Uterus (tissue), 4 donors: ENCODE measurements at places on chromosomes 4 and X. TPM values are rescaled to one million over a fixed set of nuclear protein-coding genes. Genes with fewer than 3 reads are reported as not detected.

- no peak for DNase-seq
Observed at GRCh38 chr4:159542296-159542695, 439.4 kb downstream of the RAPGEF2 start.

DNA sequence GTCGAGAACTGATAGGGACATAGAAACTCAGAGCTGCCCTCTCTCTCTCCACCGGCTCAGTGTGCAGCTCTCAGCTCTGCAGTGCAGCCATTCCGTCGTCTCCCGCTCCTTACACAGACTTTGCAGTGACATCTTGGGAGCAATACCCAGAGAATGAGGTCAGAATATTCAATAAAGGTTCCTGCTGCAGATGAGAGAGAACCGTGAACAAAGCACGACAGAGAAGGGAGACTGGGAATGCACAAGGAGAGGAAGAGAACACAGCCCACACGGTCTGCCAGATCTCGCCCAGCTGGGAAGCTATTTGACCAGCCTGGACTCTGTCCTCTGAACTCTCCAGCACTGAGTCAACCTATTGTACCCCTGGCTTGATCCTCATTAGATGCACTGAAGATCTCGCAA lies 118.0 kb upstream of the PPARGC1A start:
- no peak for DNase-seq

DNA sequence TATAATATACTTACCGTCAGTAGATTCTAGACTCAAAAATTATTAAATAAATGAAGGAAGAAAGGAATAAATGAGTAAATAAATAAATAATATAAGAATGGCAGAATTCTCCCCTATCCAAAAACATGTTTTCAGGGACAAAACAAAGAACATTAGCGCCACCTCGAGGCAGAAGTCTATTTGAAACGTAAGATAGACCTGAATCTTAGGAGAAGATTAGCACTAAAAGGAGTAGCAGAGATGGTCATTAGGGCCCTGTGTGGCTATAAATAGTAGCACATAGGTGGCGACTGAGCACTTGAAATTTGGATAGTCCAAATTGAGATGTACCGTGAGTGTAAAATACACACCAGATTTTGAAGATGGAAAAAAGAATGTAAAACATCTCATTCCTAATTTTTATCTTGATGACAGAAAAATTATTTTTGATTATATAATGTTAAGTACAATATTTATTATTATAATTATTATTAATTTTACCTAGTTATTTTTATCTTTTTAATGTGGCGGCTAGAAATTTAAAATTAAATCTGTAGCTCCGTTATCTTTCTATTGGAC lies 24.3 kb upstream of the SRD5A3 start:
- DNase-seq = peak; percentile 74

DNA sequence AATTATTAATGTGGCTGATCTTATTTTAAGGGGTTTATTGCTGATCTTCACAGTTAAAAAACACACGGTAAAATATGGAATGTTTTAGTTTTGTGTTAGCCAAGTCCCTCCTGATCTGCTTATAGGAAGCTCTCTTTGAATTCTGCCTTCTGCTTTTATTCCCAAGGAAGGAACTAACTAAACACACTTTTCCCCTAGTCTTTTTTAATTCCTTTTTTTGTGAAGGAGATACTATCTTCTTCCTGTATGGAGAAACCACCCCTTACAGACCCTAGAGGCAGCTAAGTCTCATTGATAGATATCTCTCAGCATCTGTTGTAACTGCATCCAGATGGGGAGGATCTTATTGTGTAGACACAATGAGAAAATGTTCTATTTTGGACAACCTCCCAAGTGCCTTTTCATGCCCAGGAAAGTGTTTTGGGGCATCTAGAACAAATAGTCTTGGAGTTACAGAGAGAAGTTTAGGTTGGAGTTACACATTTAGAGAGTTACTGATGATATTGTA lies 64.4 kb downstream of the AFF1 start:
- DNase-seq = no peak

Gene SLC6A14
- total RNA-seq = not detected

DNA sequence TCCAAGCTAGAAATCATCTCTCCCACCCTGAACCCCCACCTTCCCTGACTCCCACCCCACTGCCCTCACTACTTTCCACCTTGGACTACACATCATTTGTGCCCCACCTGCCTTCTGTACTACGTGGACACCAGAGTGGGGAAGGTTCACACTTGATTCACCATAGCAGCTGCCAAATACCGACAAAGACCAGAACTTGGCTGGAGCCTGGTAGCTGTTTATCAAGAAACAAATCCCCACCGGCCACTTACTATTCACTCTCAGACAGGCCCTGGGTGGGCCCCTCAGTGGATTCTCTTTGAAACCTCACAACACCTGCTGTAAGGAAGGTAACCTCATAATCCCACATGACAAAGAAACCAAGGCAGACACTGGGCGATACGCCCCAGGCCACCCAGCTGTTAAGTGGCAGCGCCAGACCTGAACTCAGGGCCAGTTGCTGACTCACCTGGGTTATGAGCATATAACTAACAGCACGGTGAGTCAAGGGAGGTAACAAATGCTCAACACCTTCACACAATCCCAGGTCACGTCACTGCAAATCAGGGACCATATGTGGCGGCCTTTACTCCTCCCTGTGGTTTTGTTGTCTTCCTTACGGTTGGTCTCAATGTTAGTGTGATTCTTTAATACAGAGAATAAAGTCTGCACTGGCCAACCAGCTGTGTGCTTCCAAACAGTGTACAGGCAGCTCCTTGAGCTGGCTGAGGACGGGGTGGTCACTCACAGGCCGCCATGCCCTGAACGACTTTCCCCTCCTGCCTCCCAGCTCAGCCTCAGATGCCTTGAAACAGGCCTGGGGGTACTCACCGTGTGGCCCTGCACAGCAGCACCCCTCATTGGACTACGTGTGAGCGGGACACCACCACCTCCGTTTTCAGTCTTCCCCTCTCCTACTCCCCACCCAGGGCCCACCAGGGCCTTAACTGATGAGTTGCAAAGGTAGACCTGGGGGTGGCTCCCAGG lies 7.5 kb downstream of the WDR1 start:
- DNase-seq = no peak

Gene REST
- total RNA-seq = 82.7 TPM

DNA sequence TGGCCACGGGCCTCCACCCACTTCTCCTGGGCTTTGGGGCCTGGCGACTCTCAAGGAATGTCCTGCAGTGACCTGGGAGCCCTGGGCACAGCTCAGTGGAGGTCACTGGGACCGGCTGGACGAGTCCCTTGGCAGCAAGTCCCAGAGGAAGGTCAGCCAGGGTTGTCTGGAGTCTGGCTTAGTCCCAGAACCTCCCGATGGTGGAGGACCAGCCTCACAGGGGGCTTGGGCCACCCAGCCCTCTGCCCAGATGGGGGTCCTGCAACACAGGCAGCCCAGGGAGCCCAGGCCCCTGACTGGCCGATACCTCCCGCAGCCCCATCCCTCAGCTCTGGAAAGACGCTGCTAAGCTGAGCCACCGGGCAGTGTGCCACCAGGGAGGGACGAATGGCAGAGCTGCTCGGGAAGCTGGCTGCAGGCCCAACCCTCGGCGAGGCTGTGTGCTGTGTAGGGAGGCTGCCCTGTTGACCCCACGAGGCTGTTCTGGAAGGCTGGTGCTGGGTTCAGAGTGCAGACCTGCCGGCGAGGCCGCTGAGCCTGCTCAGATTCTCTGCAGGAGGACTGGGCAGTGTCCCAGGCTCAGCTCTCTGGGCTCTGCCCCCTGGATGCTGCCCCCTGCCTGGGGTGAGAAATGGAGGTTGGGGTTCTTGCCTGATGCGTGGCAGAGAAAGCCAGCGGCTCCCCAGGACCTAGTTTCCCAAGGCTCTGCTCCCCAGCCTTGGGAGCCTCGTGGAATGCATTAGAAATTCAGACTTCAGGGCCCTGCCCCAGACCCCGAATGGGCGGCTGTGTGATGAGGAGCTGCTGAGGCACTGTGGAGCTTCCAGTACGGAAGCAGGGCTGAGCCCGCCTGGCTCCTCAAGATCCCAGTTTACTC lies 61.7 kb downstream of the ADRA2C start:
- DNase-seq = peak; percentile 63

GRCh38 chr4:140833280-140833679 lies 77.1 kb upstream of the TBC1D9 start:
- DNase-seq = no peak

Gene DCHS2
- total RNA-seq = 15.9 TPM

DNA sequence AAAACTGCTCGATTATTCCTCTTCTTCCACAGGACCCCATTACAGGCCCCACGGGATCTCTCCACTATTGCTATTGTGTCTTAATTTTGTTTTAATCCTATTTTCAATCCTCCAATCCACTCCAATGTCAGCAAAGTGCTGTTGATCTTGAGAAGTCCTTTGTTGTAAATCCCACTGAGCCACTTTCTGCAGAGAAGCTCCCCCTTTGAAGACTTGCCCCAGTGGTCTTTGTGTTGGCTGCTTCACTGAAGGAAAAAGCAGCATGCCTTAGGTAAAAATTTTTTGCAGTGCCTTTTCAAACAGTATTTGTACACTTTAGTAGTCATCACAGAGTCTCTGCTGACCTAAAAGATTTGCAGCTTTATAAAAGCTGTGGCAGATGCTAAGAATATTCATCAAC lies 252.0 kb upstream of the SLC7A11 start:
- no peak for DNase-seq

DNA sequence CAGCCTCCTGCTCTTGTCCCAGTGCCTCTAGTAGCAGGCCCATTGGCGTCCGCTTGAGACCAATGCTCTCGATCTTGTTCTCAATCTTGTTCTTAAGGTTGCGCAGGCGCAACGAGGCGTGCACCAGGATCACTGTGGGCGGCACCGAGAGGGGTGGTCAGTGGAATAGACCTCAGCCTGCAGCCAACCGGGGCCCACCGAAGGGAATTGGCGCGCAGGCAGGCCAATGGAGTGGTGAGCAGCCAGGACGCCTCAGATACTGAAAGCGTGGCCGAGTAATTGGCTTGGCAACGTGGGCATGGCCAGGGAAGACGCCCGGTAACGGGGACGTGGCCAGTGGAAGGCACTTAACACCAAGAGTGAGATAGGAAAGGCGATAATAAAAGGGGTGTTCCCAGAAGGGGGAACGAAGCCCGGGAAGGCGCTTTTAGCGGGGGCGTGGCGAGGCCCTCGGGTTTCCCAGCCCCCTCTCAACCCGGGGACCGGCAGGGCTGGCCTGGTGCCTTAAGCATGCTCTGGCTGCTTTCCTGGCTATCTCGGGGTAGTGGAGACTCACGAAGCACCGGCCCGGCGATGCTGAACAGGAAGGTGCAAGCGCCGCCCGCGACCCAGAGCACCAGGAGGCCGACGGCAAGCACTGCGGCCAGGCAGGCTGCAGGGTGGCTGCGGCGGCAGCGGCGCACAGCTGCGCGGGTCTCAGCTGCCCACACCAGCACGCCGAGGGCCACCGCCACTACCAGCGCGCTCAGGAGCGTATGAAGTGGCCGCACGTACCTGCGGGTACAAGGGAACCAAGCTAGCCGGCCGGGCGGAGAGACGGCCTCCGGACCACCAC lies 1.7 kb downstream of the PRAF2 start:
- DNase-seq = peak; percentile 84

- peak; percentile 30 for DNase-seq
Observed at GRCh38 chrX:133413218-133413925, 1.9 kb downstream of the GPC4 start.

DNA sequence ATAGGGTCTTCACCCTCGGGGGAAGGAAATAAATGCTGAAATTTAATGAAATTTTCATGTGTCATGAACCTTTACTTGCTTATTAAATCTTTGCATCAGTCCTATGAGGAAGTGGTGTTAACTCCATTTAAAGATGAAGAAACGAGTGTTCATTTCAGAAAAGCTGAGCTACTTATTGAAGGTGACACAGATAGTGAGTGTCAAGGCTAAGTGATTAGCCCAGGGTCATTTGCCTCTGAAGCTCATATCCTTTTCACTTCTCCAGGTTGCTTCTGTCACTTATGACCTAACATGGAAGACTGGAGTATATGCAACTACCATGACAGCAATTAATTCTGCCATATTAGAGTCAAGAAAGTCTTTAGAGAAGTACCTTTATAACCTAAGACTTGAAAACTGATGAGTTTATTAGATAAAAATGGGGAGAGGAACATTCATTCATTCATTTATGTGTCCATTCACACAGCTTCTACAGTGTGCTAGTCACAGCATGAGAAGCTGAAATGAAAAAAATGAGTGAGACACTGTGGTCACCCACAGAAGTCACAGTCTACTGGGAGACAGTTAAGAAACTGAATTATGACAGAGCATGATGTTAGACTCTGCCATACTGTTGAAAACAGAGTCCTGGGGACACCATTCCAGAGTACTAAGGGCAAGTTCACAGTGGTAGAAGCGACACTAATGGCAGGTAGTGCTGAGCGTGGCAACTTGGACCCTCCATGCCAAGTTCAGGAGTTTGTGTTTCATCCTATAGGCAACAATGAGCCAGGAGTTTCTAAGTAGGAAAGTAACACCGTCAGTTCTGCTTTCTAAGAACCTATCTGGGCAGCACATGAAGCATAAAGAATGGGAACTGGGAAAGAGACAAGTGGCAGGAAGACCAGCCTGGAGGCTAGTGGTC lies 21.3 kb downstream of the ALPK1 start:
- DNase-seq = no peak

DNA sequence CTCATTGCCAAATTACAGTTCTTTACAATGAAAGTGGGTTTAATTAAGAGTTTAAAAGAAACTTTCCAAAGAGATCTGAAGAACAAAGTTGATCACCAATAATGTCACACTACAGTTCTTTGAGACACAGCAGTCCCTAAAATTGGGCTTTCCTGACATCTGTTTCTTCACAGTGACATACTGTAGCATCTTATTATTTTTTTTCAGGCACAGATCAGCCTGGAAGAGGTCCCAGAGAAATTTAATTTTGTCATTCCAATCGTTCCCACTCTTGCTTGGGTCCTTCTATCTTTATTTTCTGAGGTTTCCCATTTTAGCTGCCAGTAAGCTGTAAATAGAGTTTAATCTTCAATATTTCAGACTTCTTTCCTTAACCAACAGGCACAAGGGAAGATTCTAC lies 143.1 kb upstream of the FRMPD4 start:
- DNase-seq = no peak

DNA sequence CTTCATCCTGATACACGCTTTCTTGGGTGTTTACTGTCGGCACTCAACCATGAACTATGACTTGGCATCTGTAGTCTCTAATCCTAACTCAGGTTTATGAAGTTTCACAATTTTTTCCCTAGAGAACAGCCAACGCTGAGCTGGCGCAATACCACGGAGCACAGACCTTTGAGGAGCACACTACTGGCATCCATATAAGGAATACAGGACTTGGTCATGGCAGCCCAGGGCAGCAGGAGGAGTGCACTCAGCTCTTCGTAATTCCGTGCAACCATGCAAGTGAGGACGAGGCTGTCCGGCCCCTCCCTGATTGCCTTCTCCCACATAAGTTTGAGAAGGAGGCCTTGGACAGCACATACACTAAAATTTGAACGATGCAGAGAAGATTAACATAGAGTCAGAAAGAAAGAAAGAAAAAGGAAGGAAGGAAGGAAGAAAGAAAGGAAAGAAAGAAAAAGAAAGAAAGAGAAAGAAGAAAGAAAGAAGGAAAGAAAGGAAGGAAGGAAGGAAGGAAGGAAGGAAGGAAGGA lies 41.0 kb upstream of the PDLIM5 start:
- DNase-seq = peak; percentile 85
